Hypothalamus (tissue), 51 donors: ENCODE measurements at places on chromosomes 6 and 20.

- DNase-seq: no peak
Measured at GRCh38 chr20:60233018-60233630, 274.9 kb downstream of the CDH26 start.

DNA sequence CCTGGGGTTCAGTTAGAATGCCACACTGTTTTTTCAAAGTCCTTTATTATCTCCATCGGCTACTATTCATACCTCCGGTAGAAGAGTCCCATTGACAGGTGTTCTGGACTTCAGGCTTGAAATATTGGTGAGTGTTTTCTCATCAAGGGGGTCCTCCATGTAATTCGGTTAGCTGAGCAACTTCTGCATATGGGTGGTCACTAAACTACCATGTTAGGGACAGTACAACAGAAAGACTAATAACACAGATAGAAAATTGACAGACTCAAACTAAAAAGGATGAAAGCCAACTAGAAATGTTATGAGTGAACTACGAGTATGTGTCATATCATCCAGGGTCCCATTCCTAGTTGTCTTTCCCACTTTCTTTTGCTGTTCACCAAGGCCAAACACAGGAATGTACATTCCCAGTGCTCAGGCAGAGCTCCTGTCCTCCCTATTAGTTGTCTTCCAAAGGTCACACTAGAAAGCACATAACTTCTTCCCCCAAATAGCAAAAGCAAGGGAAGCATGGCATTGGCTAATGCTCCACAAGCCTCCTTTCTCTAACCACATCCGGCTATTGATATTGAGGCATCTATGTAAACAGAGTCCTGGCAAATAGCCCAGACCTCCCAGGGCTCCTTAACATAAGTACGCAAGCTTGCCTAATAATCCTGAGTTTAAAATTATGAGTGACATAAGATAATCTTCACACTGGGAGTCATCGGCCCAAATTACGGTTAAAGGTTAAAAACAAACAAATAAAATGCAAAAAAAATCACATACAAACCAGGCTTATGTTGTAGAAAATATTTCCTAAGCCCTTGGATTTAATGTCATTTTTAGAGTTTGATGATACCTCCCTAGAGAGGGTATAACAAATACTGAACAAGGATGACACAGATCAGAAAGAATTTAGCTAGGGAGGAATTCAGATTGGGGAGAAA is 13.2 kb downstream of the CCN2 start:
- DNase-seq: no peak

DNA sequence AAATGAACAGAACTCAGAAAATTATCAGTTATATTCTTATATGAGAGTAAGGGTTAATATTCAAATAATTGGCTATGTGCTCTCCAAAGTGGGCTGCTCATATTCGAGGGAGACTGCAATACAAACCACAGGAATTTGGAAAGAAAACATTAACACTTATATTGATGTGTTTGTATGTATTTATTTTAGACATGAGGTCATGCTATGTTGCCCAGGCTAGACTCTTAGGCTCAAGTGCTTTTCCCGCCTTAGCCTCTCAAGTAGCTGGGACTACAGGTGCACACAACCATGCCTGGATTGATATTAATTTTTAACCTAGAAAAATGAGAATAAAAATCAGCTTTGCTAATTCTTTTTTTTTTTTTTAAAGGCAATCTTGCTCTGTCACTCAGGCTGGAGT is 35.0 kb downstream of the BTBD9 start:
- no peak for DNase-seq

DNA sequence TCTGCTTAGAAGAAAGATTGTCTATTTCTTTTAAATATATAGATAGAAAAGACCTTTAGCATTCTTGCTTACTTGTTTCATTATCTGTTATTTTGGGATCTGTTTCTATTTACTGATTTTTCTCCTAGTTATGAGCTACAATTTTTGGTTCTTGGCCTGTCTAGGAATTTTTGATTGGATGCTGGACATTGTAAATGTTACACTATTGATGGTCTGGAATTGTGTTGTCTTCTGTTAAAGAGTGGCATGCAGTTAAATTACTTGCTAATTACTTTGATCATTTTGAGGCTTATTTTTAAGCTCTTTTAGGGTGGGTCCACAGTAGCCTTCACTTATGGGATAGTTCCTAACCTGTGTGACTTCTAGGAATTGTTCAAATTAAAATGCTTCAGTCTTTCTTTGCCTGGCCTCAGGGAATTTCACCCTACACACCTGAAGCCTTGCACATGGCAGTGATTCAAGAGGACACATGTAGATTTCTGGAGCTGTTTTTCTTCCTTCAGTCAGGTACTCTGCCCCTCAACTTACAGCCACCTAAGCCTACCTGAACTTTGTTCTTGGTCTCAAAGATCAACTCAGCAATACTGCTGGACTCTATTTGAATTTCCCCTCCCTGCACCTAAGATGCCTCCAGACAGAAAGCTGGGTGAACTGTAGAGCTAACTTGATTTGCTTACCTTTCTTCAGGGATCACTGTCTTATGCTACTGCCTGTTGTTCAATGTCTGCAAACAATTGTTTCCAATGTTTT is 66.2 kb upstream of the NNAT start:
- DNase-seq: no peak

DNA sequence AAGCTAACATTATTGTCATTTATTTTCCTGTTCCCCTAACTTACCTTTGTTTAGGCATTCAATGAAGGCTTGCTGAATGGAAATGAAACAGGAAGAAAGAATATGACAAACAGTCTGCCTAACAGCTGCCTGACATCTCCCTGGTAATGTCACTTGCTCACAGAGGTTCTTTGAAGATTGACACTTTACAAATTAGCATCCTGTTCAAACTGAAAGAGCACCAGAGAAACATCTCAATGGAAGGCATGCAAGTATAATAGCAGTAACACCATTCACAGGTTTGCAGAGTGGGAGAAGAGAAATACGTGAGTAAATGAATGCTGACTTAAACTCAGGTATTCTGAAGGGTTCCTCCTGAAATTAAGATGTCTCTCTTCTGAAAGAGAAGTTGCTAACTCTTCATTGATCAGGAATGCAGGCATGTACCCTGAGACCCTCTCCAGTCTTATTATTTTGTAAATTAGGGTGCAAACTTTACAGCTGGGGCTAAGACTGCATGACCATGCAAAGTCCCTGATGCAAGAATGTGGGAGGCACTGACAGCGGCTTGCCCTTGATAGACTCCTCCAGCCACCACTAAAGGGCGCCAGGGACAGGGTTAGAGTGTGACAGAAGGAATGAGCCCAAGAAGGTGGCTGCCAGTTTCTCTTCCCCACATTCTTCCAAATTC is 1.3 kb upstream of the SMLR1 start:
- no peak for DNase-seq

- DNase-seq: no peak
Measured at GRCh38 chr6:5211492-5211891, 49.3 kb downstream of the LYRM4 start.

GRCh38 chr6:81727876-81728517 is 24.5 kb downstream of the TENT5A start:
- DNase-seq: no peak

- no peak for DNase-seq
Measured at GRCh38 chr20:38267901-38268514, 7.5 kb upstream of the KIAA1755 start.
